ENCODE measurements at places on chromosomes 4 and X.

GRCh38 chr4:15110120-15110571, 107.9 kb downstream of the CPEB2 start:
- DNase-seq: no peak

GRCh38 chr4:105108971-105109370, 37.7 kb upstream of the TET2 start:
- no peak for DNase-seq

GRCh38 chr4:120720354-120720934, 202.1 kb downstream of the PRDM5 start:
- no peak for DNase-seq

GRCh38 chr4:180618396-180618795, 1624.8 kb upstream of the TENM3 start:
- DNase-seq: no peak

- DNase-seq: no peak
Observed at GRCh38 chrX:50168241-50168687, 32.5 kb downstream of the AKAP4 start.

DNA sequence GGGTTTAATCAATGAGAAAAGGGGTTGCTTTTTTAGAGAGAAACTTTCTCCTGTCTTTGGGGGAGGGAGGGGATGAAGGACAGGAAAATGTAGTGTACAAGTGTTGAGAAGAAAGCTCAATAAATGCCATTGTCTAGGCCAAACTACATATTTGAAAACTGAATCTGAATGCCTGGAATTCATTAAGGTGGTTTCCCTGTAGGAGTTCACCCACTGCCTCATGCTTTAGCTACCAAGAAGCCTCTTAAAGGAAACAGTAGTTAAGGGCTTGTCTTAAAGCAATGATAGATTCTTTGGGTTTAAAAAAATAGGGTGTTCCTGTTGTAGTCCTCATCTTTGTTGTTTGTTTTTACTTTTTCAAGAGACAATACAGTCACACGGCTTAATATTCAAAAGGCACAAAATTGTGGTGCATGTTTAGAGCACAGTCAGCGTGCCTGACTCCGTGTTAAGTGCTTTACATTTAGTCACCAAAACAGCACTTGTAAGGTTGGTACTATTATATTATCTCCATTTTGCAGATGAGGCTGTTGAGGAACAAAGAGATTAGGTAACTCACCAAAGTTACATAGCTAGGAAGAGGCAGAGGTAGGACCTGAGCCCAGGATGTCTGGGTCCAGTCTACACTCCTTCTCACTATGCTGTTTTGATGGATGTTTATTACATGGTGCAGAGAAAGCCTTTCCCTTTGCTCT, 46.0 kb downstream of the FNIP2 start:
- DNase-seq: no peak

- DNase-seq: no peak
Observed at GRCh38 chr4:2292646-2293108, 30.8 kb upstream of the MXD4 start.

GRCh38 chr4:56463711-56464110, 3.7 kb upstream of the SRP72 start:
- DNase-seq: no peak

- no peak for DNase-seq
Observed at GRCh38 chr4:87391576-87392054, 627 bp upstream of the HSD17B11 start.

GRCh38 chrX:22053481-22053880, 21.4 kb downstream of the PHEX start:
- DNase-seq: no peak

Measured in ecto neural progenitor cell (in vitro differentiated cells).